Pericardium fibroblast (primary cell): ENCODE measurements at places on chromosomes 5 and 9. TPM values are rescaled to one million over a fixed set of nuclear protein-coding genes. Genes with fewer than 3 reads are reported as not detected.

Gene C9orf153
- total RNA-seq = not detected in 2 replicates

Gene EQTN
- total RNA-seq = not detected in 2 replicates

Gene CXCL14
- total RNA-seq = 0.58 TPM in 1 of 2 replicates, not detected in the other

Gene JAKMIP2
- 1.8 TPM in 2 replicates for total RNA-seq

Gene FAXDC2
- total RNA-seq = 6.7 and 13.7 TPM in 2 replicates

Gene CDX1
- total RNA-seq = 0.12 and 0.60 TPM in 2 replicates

Gene SAXO1
- total RNA-seq = not detected in 2 replicates

Gene ADAMTSL1
- 14.8 and 37.4 TPM in 2 replicates for total RNA-seq

Gene PCDHB14
- 0.70 TPM in 1 of 2 replicates, not detected in the other for total RNA-seq

Gene STKLD1
- 0.09 and 3.4 TPM in 2 replicates for total RNA-seq

Gene ADGRD2
- total RNA-seq = not detected in 2 replicates

Gene CDC20B
- not detected in 2 replicates for total RNA-seq

Gene PCDHGB4
- total RNA-seq = 11.6 and 12.8 TPM in 2 replicates

Gene ZFP37
- total RNA-seq = 0.58 and 1.5 TPM in 2 replicates

Gene FANCC
- total RNA-seq = 2.0 and 4.7 TPM in 2 replicates

Gene AHRR
- total RNA-seq = 3.1 and 16.0 TPM in 2 replicates

Gene TMEM252
- total RNA-seq = not detected in 2 replicates

Gene SERF1A
- total RNA-seq = 5.8 and 8.5 TPM in 2 replicates

Gene DPYSL3
- 48.8 and 93.4 TPM in 2 replicates for total RNA-seq

Gene SPINK4
- total RNA-seq = not detected in 2 replicates

Gene AMBP
- 1.5 TPM in 1 of 2 replicates, not detected in the other for total RNA-seq

Gene GKAP1
- 0.12 and 2.9 TPM in 2 replicates for total RNA-seq

Gene FBP2
- total RNA-seq = not detected in 2 replicates

Gene DELE1
- total RNA-seq = 53.2 and 55.7 TPM in 2 replicates

Gene PRUNE2
- total RNA-seq = 8.2 and 14.9 TPM in 2 replicates

Gene FOXD4L4
- total RNA-seq = not detected in 2 replicates

Gene MAMDC4
- 0.77 and 1.8 TPM in 2 replicates for total RNA-seq

Gene POLE3
- 25.9 and 29.1 TPM in 2 replicates for total RNA-seq

Gene ISCA1
- 31.7 and 47.3 TPM in 2 replicates for total RNA-seq

Gene DOK3
- total RNA-seq = 0.34 and 0.93 TPM in 2 replicates

Gene WWC1
- 1.0 and 2.1 TPM in 2 replicates for total RNA-seq

Gene CCL21
- total RNA-seq = 2.6 TPM in 1 of 2 replicates, not detected in the other

Gene SUSD3
- 3.7 and 8.6 TPM in 2 replicates for total RNA-seq

Gene STING1
- 74.2 and 127 TPM in 2 replicates for total RNA-seq
